ENCODE measurements at places on chromosomes 5 and 9.

- DNase-seq = no peak
Observed at GRCh38 chr5:148999741-149000140, 63.1 kb downstream of the SH3TC2 start.

- DNase-seq = no peak
Observed at GRCh38 chr9:94805051-94805489, 78.6 kb downstream of the AOPEP start.

DNA sequence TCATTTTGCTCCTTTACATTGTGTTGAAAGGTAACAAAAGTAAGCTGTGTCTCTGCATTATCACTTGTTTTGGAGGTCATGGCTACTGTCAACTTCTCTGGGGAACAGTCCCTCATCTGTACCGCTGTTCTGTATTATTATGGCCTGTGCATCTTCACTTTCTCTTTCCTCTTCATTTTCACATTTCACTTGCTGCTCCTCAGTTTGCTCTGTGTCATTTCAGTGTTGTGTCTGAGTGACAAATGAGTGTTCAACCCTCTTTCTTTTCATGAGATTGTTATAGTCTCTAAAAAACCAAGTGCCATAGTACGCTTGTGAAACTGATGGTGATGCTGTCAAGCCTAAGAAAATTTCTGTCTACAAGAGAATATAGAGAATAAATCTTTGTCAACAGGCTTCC lies 122.0 kb upstream of the FER start:
- no peak for DNase-seq

DNA sequence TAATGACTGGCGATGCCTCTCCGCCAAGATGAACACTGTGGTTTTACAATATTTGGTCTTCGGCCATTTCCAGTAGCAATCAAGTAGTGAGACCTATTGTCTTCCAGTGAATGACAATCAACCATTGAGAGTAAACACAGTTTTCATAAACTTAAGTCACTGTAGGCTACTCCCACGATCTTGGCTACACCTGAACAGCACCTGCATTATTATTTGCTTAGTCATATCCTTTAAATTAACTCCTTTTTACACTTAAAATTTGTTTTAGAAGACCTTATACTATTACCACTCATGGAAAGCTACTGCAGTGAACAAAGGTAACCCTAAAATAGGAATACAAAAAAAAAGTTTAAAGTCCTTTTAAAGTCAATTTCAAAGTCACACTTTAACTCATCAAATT lies 58.2 kb downstream of the ZNF354C start:
- no peak for DNase-seq

DNA sequence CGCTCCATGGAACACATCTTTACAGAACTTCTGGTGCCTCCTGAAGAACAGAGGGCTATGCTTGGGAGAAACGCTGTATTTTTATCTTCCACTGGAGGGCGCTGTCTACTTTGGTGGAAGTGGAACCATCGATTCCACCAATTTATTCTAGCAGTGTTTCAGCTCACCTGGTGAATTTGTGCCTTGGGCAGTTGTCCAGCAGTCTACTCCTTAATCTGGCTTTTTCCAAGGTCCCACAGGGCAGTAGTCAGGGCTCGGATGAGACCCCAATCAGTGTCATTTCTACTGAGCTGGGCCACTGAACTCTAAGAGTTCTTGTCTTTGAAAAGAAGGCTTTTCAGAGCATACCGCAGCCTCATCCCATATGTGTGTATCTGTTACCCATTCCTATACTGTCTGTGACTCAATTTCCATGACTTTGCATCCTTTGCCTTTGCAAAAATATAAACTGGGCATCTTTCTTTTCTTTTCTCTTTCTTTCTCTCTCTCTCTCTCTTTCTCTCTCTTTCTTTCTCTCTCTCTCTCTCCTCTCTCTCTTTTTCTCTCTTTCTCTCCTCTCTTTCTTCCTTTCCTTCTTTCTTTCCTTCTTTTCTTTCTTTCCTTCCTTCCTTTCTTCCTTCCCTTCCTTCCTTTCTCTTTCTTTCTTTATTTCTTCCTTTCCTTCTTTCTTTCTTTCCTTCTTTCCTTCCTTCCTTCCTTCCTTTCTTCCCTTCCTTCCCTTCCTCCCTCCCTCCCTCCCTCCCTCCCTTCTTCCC lies 138.4 kb upstream of the ZNF618 start:
- DNase-seq = no peak

DNA sequence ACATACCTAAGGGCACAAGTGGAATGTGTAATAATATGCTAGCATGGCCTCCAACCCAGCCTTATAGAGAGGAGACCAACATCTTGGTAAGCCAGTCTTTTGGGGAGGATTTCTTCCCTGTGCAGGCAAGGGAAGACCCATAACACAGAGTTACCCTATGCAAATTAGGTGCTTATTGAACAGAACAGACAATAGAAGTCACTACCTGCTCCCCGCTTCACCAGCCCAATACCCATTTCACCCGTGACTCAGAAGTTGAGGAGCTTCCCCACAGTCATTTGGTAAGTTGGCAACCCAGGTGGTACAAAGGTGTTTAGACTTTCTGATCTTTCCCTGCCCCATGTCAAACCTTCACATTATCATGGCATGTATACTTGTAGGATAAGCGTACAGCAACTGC lies 44.6 kb downstream of the AOPEP start:
- no peak for DNase-seq

DNA sequence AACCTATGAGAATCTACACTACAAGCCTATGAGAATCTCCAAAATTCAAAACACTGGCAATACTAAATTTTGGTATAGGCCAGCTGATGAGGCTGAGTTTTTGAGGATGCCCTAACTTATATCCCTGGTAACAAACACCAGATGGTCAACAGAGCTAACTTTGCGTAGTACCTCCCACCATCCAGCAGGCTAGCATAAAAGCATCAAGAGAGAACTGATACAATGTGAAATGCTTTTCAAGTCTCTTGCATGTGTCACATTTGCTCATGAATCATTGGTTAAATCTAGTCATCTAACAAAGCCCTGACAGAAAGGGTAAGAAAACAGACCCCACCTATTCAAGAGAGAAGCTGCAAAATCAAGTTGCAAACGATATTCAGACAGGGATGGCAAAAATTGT lies 1609.7 kb upstream of the CDH9 start:
- DNase-seq = no peak

DNA sequence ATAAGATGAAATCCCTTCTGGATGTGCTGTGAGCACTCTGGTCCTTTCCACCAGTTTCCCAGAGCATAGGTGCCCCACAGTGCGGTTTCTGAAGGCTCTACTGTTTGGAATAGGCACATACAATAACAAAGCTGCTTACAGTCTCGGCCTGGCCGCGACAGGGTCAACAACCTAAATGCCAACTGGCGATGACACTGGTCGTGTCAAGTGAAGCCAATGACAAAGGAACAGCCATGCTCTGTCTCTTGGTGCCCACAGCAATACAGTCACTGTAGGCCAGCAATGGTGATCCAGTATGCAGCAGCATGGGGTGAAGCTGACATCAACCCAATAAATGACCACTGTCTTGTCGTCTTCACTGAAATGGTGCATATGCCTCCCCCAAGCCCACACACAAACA lies 47.8 kb upstream of the EQTN start:
- no peak for DNase-seq

- DNase-seq = no peak
Observed at GRCh38 chr9:91954841-91955471, 4.9 kb upstream of the ROR2 start.

- no peak for DNase-seq
Observed at GRCh38 chr5:139140591-139141071, 57.5 kb downstream of the SIL1 start.

- DNase-seq = no peak
Observed at GRCh38 chr9:12194731-12195130, 498.5 kb upstream of the TYRP1 start.

Data from stimulated activated CD8-positive, alpha-beta memory T cell treated with anti-CD3 and anti-CD28 coated beads, Interleukin-4, amount 100 ng/mL, for 4 hours (primary cell).